ENCODE measurements at places on chromosomes 3 and 15.

GRCh38 chr3:21902956-21903355, 151.9 kb upstream of the ZNF385D start:
- DNase-seq: no peak

DNA sequence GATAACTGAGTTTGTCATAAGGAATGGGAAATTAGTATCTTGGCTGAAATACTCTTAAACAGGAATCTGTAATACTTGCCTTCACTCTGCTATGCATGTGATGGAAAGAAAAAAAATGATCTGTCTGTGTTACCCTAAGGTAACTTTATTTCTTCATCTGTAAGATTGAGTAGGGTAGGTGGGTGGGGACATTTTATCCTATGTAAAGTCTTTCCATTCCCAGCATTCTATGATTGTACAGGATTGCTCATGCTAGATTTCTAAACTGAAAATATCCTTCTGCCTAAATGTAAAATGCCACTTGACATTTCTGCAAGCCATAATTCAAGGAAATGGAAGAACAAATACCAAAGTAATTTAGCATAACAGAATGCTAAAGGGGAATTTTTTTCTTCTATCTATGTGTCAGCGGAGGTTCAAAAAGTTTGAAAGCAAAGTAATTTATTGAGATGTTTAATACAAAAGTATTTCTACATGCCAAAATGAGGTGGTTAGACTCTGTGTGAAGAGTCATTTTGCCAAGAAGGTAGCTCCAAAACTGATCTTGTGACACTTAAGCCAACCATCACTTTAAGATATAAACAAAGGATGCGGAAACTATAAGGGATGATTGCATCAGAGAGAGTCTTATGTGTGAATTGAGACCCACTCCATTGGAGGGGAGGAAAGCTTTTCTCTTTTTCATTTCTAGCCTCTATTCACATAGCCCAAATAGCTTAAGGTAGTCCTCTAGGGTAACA, 46.6 kb upstream of the SERPINI2 start:
- no peak for DNase-seq

- no peak for DNase-seq
Measured at GRCh38 chr15:60370869-60371136, 27.0 kb downstream of the ANXA2 start.

DNA sequence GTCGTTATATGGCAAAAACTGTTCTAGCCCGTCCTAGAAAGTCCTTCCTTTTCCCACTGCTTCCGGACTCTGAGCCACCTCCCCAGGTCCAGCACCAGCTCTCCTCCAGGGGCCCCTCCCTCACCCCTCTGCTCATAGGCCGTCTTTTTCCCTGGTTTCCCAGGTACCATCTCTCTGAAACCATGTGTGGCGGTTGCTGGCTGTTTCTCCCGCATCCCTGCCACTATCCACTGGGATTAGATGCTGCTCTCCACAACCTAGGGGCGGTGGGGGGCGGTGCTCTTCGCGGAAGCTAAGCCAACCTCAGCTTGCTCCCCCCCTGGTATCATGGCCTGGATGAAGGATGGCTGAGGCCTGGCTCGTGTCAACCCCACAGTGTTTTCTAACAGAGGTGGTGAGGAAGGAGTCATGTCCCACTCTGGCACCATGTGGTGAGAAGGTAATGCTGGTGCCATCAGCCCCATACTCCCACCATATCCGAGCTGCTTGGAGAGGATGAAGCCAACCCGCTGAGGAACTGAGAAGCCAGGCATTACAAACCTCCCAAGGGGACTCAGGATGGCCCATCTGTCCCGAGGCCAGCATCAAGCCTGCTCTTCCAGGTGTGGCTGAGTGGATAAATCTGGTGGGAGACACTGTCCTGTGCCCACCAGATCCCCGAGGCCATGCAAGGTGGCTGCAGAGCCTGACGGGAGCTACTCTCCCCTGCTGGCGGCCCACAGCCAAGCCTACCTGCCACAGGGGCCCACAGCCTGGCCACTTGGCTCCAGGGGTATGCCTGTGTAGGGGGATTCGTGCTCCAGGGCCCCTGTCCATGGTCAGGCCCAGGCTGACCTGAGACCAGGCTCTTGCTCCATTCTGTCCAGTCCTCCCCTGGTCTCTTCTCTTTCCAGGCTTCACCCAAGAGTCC, 27.9 kb upstream of the SLC41A3 start:
- DNase-seq: no peak

GRCh38 chr3:46214751-46215352, 6.7 kb upstream of the CCR1 start:
- DNase-seq: no peak

DNA sequence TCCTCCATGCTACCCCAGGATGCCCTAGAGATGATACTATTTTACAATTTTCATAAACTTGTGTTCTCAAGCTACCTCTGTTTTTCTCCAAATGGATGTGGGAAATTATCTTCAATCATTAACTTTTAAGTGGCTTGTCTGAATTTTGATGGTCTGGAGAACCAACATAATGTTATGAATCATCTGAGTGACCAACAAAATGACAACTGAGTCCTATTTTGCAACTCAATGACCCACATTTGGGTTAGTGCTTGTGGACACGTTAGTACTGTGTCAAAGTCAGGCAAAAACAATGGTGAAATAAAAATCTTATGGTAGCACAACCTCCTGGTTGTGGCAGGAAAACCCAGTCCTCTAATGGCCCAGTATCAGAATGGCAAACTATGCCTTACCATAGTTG, 352.4 kb upstream of the ZNF385D start:
- DNase-seq: no peak

DNA sequence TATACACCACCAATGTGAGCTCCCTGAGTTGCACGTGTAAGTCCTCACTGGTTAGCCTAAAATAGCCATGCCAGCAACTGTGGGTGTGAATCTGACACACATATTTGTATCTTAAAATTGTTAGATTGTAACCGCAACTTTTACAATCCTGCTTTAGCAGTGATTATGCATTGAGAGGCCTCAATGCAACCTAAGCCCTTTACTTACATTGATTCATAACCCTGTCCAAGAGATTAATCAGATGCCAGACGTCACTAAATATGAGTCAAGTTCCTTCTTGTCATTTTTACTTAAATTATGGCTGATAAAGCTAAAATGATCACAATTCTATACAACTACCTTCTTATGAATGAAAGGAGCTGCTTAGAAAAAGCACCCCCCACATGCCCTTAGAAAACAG, 46.9 kb downstream of the IL17RD start:
- no peak for DNase-seq

DNA sequence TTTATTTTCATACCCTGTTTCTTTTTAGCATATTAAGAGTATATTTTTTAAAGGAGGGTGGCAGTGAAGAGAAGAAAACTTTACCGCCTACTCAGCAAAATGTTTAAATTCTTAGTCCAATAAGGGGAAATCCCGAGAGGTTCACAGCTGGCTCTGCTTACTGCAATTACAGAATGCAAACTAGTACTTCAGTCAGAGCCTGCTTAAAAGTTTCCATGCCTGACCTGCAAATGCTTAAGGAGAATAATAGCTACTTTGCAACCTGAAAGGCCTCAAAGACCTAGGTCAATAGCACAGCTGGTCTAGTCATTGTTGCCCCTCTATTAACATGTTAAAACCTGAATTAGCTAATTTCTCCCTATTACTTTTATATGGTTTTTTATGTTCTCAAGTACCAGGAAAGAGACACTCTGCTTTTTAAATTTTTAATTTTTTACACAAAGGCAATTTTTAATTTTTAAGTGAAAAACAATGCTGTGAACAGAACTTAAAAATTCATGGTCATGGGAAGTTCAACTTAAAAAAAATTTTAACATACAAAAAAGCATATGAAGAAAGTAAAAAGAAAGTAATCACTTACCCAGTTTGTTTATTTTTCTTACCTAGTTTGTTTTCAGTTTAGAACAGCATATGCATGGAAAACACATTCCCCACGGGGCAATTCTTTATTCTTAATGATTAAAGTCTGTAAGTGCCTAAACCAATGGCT, 79.2 kb downstream of the P3H2 start:
- DNase-seq: no peak

DNA sequence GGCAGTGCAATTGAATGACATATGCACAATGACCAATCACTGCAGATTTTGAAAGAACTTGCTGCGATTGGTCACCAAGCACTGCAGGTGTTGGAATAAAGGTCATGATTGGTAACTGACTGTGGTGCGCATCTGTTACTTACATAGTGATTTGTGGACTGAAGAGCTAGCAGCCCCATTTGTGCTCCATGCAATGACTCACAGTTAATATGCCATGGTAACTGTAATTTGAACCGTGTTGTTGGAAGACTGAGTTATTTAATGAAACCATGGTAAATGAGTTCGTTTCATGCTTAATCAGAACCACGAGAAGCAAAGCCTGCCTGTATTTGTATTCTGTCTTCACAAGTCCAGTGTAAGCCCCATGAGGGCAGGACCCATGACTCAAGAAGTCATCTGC, 220.5 kb downstream of the TJP1 start:
- DNase-seq: no peak

DNA sequence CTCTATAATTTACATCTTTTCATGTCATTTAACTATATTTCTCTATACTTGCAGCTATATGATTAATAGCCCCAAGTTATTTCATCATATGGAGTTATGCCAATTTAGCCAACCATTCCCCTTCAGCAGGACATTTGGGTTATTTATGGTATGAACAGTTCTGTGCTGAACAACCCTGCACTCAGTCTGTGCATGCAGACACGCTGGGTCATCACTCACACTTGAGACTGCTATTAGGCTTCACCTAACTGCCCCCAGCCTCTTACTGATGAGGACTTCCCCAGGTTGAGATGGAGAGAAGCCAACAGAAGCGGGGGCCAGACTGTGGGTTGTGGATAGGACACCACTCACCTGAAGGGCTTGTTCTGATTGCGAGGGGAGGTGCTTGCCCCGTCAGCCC, 7.3 kb downstream of the TADA3 start:
- no peak for DNase-seq

- no peak for DNase-seq
Measured at GRCh38 chr3:122349171-122349570, 24.1 kb downstream of the CSTA start.

- DNase-seq: no peak
Measured at GRCh38 chr3:184637705-184638104, 74.2 kb downstream of the MAGEF1 start.

DNA sequence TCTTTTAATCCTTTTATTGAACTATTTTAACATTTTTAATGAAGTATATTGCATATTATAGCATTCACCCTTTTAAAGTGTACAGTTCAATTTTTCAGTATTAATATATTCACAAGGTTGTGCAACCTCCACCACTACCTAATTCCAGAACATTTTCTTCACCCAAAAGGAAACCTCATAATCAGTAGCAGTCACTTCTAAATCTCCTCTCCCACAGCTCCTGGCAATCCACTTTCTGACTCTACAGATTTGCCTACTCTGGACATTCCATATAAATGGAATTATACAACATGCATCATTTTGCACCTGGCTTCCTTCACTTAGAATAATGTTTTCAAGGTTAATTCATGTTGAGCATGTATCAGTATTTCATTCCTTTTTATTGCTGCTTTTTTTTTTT, 55.0 kb upstream of the HRH1 start:
- no peak for DNase-seq

DNA sequence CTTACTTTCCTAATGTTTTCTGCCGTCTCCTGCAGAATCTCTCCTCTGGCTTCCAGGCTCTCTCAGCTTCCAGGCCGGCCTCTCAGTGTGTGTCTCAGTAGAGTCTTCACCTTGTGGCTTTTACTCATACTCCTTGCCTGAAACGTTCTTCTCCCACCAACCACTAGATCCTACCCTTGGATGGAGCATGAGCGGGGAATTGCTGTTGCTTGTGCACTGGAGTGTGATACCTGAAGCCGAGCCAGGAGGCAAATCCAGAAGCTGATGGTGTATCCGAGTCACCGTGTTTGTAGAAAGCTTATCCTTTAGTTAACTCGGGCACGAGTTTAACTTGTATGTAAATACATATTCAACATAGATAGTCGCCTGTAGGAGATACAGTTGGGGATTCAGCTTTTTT, 285.0 kb upstream of the C2CD4B start:
- DNase-seq: no peak

DNA sequence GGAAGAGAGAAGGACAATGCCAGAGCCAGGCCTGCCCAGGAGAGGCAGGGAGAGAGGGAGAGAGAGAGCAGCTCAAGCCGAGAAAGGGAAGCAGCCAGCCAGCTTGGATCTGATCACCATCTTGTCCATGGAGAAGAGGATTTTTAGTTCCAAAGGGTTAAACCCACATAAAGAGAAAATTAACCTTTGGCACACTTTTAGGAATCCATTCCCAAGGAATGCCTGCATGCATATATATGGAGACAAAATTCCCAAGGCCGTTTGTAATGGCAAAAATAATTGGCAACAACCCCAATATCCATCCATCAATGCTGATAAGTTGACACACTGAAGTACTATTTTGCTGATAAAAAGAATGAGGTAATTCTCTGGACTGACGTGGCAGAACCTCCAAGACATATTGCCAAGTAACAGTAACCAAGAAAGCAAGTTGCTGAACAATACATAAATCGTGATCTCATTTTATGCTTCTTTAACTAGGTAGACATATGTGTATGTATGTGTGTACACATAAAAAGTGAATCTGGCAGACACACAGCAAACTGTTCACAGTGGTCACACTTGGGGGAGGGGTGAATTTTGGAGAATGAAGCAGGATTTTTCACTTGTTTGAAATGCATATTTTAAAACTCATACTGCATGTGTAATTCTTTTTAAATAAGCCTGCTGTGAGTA, 7.5 kb upstream of the STRA6 start:
- DNase-seq: no peak

DNA sequence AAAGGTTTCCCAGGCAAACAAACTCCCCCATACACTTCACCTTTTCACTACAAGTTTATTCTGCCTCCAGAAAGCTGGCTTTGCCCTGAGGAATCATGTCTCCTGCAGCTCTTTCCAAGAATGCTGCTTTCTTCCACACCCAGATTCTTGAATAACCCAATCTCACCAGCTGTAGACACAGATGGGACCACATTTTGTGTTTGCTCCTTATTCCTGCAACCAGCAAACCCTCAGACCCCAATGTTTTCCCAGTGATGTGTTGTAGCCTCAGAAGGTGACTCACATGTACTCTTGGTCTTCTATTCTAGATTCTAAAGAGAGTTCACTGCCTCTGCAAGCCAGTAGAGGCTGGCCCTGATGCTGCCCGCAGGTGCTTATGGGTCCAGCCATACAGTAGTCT, 23.6 kb upstream of the TRIM59 start:
- peak; percentile 33 for DNase-seq

GRCh38 chr3:42610976-42611375, 10.5 kb downstream of the NKTR start:
- DNase-seq: no peak

- DNase-seq: peak; percentile 28
Measured at GRCh38 chr3:5072100-5072816, 49.8 kb upstream of the ARL8B start.

- DNase-seq: no peak
Measured at GRCh38 chr3:188834349-188834748, 337.4 kb upstream of the TPRG1 start.

GRCh38 chr3:12335421-12335820, 46.6 kb downstream of the PPARG start:
- DNase-seq: no peak

Data from keratinocyte (primary cell).